ENCODE measurements at places on chromosomes 12 and 14.

DNA sequence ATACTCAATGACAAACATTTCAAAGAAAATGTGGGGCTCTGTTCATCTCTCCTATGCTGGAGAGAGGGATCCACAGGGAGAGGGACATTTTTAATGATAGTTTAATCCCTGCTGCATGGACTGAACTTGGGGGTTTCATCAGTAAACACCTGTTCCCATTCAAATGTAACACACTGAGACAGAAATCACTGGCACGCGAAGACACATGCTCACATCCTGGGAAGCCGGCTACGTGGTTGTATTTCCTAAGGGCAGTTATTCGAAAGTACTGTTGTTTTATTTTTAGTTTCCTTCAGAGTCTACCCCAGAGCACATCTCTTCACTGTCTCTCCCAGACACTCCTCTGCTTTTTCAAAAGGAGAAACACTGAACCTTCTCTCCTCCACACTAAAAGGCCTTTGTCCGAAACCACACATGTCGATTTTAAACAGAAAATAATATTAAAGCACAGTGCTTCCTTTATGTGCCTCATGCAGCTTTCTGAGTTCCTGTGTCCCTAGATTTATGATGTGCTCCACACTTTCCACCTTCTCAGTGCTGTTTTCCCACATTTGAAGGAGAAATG lies 52.8 kb downstream of the PTHLH start:
- no peak for DNase-seq

DNA sequence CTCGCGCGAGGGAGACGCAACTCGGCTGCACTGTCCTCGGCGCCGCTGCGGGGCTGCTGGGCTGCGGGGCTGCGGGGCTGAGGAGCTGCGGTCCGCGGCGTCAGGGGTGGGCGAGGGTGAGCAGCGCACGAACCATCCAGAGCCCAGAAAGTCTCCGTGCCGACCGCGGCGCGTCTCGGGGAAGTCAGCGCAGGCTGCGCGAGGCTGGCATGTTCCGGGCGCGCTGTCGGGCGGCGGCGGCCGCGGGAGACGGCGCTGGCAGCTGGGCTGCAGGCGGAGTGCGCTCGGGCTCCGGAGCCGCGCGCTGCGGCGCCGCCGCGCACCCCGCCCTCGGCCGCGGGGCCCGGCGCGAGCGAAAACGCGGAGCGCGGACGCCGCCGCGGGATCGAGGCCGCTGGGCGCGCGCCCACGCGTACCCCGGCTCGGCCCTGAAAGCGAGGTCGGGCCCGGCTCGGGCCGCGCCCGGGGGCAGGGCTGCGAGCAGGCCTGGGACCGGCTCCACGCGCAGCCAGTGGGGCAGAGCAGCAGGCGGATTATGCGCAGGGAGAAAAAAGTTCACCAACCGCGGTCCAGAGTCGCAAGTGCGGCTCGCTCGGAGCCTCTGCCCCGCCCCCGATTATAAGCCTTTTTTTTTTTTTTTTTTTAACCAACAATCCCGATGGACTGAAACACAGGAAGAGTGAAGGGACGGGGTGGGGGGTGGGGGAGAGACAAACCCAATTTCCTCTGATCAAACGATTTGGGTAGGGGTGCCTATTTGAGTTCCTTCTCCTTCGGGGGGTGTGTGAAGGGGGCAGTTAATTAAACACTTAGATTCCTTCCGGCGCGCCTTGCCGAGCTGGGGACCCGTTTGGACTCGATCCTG lies at the start of gene PRICKLE1:
Gene PRICKLE1 (minus strand): TSS at position 282 of the 865 bp plus-strand sequence. CDS start 117,230 bp downstream, outside the sequence.
- peak; percentile 5 for DNase-seq

DNA sequence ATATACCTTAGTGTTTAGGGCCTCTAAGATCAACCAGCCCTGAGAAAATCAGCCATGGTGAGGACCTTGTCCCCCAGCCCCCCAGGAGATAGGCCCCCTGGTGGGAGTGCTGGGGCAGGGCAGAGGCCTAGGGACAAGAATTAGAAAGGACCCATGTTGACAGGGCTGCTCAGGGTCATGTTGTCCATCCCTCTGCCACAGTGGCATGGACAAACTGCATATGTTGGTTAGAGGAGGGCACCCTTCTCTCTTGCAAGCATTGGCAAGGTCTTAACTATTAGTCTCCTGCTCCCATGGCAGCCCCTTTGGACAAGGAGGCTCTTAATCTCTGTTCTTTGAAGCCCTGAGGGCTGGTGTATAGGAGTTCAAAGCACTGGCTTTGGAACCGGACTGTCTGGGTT lies 755 bp upstream of the PTPN6 start:
- DNase-seq, result no peak

DNA sequence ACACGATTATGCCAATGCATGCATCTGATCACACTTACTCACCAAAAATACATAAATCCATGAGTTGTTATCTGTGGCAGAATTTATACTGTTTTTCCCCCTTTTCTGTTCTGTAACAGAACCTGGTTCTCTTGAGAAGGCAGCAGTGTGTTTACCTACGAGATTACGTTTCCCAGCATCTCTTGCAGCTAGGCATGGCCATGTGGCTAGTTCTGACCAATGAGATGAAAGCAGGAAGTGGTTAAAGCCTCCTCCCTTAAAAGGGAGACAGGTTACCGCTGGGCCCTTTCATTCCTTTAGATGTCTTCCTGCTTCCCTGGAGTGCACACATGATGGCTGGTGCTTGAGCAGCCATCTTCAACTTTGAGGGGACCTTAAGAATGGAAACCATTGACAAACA lies 11.7 kb upstream of the ASPG start:
- no peak for DNase-seq

DNA sequence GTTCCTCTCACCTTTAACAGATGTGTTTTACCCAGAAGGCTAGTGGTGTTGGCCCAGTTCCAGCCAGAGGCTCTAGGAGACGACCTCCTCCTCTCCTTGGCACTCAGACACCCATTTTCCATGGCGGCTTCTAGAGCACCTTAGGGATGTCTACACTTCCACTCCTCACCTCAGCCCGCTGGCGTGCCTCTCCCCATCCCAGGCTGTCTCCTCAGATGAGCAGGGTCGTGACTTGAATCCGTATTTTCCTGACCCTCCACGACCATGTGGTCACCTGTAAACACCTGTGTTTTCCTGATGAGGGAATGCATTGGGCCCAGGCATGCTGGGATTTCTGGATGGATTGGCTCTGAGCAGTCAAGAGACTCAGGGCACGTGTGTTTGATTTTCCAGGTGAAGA lies 21.8 kb upstream of the RIN3 start:
- DNase-seq, result no peak

- no peak for DNase-seq
Measured at GRCh38 chr12:94604366-94604698, 46.0 kb downstream of the TMCC3 start.

- DNase-seq, result no peak
Measured at GRCh38 chr12:2198005-2198501, 145.3 kb downstream of the CACNA1C start.

- no peak for DNase-seq
Measured at GRCh38 chr12:131092901-131093603, 139.3 kb downstream of the ADGRD1 start.

DNA sequence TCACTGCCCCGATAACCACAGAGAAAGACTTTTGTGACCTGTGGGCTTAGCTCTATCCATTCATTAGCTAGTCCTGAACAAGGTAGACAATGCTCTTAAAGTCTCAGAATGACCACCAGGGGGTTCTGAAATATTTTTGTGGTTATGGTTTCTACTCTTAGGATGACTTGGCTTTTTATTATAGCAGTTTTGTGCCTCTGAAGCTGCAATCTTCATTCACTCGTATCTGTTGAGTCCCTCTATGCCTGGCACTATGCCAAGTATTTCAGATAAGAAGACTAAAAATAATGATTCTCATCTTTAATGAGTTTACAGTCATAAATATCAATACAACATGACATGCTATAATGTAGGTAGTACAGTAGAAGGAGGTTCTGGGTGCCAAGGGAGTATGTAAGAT lies 130.8 kb upstream of the TRHDE start:
- DNase-seq, result no peak

GRCh38 chr12:68510397-68510796 lies 100.3 kb upstream of the RAP1B start:
- DNase-seq, result no peak

DNA sequence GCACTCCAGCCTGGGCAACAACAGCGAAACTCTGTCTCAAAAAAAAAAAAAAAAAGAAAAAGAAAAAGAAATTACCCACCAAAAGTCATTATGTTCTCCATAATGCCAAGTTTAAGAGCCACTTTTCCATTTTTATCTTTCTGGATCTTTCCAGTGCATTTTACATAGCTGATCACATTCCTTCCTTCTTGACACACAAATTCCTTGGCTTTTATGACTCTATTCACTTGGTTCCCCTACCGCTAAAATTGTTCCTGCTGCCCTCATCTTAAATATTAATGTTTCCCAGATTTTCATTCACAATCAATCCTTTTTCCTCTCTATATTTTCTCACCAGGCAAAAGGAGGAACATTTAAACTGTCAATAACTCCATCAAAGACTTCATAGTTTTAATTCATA lies 20.2 kb downstream of the KLHL28 start:
- no peak for DNase-seq

- no peak for DNase-seq
Measured at GRCh38 chr12:117994551-117995438, 21.7 kb upstream of the RFC5 start.

DNA sequence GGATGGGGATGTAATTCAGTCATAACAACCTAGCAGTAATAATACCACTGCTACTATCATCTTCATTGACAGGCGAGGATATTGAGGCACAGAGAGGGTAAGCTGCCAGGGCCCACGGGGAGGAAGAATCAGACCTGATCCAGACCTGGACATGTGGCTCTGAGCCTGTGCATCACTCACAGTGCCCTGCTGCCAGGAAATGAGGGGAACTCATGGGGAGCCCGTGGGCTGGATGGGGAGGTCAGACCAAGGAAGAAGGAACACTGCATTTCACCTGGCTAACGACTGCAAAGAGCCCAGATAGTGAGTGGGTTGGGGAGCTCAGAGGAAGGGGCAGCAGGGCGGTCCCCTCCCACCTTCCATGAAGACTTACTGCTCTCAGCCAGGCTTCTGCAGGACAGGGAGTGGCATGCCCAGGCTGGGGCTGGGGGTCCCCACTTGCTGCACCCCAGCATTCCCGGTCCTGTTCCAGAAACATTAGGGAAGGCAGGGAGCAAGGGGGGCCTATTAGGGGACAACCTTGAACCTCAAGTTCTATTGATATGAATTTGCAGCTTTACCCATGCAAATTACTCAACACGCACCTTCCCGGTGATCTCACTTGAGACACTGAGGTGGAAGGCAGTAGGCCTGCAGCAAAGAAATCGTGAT lies 37.7 kb downstream of the CALM1 start:
- no peak for DNase-seq

DNA sequence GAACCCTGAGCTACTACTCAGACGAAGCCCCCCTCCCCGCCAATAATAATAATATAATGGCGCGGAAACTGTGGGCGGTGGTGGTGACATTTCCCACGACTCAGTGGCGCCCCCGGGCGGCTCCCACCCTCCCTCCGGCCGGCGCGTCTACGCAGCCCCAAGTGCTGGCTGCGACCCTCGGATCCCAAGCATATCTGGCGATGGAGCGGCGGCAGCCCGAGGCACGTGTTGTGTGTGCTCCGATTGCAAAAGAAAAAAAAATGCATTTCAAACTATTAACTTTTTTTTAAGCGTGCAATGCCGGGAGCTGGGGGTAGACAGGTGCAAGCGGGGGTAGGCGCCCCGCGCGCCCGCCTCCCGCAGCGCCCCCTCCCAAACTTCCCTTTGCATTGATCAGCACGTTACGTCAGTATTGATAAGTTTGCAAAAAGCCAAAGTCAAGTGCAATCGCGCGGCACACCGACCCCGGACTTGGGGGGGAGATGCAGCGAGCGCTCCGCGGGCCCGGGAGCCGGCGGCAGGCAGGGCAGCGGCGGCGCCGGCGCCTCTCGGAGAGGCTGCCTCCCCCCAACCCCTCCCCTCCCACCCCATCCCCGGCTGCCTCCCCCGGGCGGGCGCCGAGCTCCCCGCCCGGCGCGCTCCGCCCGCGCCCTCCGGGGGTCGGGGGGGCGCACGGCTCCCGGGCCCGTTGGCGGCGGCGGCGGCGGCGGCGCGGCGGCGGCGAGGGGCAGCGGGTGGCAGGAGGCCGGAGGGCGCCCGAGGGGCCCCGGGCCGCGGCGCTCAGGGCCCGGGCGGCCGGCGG lies 113.1 kb upstream of the MYL2 start:
- DNase-seq, result no peak

DNA sequence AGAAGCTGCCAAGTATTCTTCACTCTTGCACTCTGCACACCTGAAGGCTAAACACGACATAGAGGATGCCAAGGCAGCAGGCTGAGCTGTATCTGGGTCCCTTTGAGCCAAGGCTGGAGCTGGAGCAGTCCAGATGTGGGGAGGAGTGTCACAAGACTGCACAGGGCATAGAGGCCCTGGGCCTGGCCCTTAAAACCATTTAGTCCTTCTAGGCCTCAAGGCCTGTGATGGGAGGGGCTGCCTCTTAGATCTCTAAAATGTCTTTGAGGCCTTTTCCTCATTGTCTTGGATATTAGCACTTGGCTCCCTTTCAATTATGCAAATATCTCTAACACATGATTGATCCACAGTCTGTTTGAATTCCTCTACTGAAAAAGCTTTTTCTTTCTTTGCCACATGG lies 28.0 kb upstream of the C14orf132 start:
- DNase-seq, result no peak

DNA sequence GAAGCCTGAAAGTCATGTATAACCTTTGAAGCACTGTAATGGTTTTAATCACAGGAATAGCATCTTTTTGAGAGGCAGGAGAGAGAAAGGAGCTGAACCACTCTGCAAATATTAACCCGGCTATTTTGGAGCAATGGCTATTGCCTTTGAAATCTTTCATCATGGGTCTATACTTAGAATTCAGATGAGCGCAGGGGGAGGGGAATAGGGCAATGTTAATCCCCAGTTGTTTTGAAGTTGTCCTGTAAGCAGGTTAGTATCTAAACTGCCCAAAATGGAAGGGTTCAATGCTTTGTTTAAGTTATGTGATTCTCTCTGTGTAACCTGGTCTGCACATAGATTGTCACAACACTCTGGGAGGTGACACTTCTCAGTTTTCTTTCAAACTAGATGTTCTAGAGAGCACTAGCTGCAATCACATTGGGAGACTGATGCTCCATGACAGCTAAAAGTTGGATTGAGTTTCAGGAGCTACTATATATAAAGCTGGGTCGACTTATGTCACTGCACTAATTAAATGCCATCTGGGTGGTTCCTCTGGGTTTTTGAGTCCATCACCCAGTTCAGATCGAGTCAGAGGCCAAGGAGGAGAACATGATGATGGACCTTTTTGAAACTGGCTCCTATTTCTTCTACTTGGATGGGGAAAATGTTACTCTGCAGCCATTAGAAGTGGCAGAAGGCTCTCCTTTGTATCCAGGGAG lies at the start of gene MYF6:
Gene MYF6 (plus strand): TSS at position 509 of the 704 bp plus-strand sequence. CDS start 86 bp downstream, at position 595.
- DNase-seq, result no peak

DNA sequence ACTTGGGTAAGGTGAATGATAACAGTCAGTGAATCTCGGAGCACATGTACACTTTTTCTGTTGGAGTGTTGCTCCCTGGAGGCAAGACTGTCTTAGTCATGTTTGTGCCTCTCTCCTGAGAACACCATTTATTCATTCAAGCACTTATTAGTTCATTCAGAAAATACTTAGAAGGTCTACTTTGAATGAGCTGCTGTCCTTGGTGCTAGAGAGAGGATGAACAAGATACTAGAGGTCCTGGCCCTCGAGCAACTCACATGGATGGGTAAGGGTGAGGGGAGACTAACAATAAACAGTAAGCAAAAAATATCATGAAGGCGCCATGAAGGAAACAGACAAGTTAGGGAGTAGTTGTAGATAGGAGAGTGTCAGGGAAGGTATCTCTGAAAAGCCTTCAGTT lies 17.1 kb upstream of the SAMD4A start:
- no peak for DNase-seq
